Stimulated activated CD8-positive, alpha-beta memory T cell treated with anti-CD3 and anti-CD28 coated beads, Interleukin-7, amount 100 ng/mL, for 48 hours (primary cell): ENCODE measurements at places on chromosomes 3 and 15.

- no peak for DNase-seq
Observed at GRCh38 chr3:5021116-5022092, 42.2 kb downstream of the BHLHE40 start.

- no peak for DNase-seq
Observed at GRCh38 chr3:150936693-150937092, 31.5 kb upstream of the MINDY4B start.

GRCh38 chr3:108012304-108012703 lies 78.5 kb downstream of the CD47 start:
- no peak for DNase-seq

- no peak for DNase-seq
Observed at GRCh38 chr3:14660942-14661341, 9.4 kb downstream of the CCDC174 start.

GRCh38 chr3:34351882-34352777 lies 553.7 kb downstream of the PDCD6IP start:
- no peak for DNase-seq

- DNase-seq = no peak
Observed at GRCh38 chr3:123627673-123628670, 43.1 kb upstream of the HACD2 start.

DNA sequence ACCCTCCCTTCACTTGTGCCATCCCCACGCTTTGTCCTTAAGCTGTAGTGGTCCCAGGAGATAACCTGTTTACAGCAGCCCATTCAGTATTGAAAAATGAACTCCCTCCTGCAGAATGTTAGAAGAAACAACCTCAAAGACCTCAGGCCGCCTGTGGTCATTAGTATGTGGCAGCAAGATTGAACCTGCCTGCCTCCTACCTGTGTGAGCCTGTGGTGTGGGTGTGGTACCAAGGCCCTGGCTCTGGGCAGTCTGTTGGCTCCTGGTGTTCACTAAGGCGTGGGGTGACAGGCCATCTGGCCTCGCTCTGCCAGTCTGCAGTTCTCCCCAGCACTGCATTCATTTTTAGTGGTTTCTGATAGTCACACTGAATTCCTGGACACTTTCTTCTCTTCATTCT lies 21.0 kb downstream of the LSM3 start:
- no peak for DNase-seq

GRCh38 chr3:108079877-108080276 lies 11.0 kb downstream of the CD47 start:
- DNase-seq = no peak
